ENCODE measurements at places on chromosomes 16 and 17. TPM values are rescaled to one million over a fixed set of nuclear protein-coding genes. Genes with fewer than 3 reads are reported as not detected.

The SPDYE4 gene
- total RNA-seq = not detected

The DDX28 gene
- 9.8 TPM for total RNA-seq

DNA sequence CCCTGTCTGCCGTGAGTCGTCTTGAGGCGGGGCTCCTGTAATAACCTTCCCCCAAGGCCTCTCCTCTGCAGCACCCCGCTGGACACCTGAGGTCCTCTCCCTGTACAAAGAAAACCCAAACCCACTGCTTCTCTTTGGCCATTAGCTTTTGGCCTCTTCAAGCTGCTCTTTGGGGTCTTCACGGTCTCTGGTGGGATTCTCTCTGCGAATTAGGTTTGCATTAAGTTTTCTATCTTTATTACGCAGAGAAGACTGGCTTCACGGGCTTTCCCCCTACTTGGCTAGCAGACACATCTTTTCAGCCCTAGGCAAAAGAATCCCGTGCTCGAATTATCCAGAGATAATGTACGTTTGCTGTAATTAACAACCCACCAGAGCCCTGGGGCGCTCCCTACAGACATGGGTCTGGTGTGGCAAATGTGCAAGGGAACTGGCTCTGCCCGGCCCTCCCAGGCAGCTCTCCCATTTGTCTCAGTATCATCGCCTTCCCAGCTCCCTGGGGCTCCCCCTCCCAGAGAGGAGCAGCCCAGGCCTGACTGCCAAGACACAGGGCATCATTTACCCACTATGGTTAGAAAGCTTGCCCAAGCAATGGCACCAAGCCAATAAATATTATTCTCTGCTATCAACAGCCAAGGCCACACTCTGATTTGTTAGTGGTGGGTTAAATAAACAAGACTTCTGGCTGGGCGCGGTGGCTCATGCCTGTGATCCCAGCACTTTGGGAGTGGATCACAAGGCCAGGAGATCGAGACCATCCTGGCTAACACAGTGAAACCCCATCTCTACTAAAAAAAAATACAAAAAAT, 24.7 kb upstream of the KLHDC4 start:
- no peak for DNase-seq

DNA sequence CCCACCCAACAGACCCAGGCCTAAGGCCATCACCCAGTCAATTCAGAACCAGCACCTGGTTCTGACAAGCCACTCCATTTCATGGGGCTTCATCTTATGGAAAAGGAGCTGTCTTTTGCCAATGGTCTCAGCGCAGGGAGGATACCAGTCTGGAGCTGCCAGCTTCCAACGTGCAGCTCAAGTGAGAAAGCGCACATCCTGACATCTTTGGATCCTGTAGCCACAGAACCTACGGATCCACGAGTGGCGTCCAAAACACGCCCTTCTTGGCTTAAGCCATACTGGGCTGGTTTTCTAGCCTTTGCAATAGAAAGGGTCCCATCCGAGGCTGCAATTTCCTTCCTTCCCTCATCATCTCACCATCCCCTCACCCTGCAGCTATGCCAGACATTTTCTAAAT, 101.8 kb downstream of the GAS7 start:
- no peak for DNase-seq

- peak; percentile 58 for DNase-seq
Observed at GRCh38 chr17:49887744-49888360, 40.0 kb upstream of the TAC4 start.

- no peak for DNase-seq
Observed at GRCh38 chr16:35908152-35908551, 2448.7 kb downstream of the TP53TG3F start.

All from endodermal cell (in vitro differentiated cells).